ENCODE measurements at places on chromosomes 5 and 9. TPM values are rescaled to one million over a fixed set of nuclear protein-coding genes. Genes with fewer than 3 reads are reported as not detected.
A peak's percentile ranks its signal among the peaks of the same experiment; 100 is the strongest.

GRCh38 chr9:108662091-108662875, 193.5 kb downstream of the ACTL7B start:
- DNase-seq = no peak

DNA sequence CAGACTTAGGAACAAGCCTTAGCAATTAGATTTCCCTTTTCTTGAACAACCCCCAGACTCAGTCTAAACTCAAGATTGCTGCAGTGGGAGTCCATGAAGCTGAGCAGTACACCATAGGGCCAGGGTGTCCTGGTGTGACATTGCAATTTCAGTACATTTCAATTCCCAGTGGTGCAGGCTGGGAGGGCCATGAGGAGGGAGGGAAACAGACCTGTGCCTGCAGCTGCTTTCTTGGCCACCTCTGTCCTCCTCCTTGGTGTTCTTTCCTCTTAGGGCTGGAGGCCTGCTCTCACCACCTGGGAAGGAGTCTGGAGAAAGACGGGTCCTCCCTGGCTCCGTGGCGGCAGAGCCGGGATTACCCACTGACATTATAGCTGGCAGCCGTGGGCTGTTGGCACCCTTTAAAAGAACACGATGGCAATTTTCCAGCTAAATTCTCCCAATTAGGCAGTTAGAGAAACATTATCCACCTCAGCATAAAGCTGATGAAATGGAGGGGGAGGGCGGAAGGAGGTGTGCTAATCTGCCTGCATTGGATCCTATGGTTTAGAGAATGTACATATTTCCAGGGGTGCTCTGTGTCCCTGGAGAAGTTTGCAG, 186.4 kb downstream of the SLIT3 start:
- DNase-seq = no peak

GRCh38 chr5:135219868-135220267, 179.2 kb downstream of the MACROH2A1 start:
- DNase-seq = no peak

DNA sequence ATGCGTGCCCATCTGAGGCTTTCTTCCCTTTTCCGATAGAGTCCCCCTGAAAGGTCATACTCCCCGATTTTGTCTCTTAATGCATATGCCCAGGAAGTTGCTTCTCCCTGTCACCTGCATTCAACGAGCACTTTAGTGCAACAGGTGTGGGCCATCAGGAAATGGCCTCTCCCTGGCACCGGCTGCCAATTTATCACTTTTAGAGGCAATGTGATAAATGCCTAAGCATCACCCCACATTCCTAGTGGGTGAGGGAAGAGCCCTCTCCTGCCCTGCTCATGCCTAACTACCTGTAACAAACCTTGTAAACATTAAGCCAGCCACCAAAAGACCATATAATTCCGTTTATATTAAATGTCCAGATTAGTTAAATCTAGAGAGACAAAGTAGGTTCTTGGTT, 1.1 kb upstream of the SNAPC3 start:
- no peak for DNase-seq

DNA sequence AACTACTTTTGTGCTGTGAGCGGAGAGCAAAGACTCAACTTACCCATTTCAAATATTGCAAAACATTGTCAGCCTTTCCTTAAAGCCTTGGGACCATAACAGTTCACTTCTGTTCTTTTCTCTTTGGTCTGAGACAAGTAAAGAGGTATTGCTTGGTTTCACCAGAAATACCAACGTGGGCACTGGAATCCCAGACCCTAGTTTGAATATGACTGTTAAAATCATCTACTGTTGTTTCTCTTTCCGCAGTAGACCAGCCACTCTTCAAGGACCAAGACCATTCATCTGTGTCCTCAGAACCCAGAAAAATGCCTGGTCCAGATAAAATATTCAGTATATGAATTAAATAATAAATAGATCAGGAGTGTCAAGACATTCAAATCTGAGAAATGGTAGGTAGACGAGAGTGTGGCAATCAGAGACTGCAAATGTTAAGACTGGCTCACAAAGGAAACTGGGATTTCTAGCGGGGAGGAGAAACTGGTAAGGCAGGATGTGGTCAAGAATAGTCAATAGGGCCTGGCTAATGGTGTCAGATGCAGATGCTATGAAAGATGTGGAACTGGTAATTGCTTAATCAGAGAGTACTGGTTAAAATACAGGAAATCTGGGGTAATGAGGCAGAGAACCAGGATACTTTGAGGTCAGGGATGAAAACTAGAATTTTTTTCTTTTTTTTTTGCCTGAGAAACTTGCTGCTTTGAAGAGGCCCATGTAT, 82.1 kb upstream of the IL33 start:
- no peak for DNase-seq

GRCh38 chr5:35058374-35058788, 10.6 kb upstream of the AGXT2 start:
- no peak for DNase-seq

GRCh38 chr5:76492819-76493189, 89.7 kb downstream of the IQGAP2 start:
- DNase-seq = no peak

DNA sequence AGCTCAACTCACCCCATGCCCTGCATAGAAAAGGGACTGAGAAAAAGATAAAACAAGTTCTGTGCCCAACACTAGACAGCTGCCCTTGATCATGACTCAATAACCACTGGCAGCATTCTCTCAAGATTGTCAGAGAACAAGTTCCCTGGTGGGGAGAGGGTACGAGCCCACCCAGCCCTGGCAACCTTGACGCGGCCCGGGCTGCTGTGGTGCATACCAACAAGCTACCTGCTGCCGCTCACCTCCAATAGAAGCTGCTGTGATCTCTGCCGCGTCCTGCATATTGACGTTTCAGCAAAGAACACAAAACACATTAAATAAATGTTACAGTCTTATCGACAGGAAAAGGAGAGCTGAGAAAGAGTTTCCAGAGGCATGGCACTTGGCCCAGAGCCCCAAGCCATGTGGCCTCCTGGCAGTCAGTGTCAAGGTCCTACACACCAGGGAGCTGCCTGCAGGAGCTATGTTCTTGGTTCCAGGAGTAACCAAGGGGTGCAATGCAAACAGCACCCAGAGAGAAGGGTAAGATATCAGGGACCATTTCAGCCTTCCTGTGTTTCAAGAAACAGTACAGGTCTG, 28.3 kb downstream of the WHRN start:
- DNase-seq = no peak

GRCh38 chr9:100472268-100472667, 681 bp upstream of the TMEFF1 start:
- DNase-seq = no peak

DNA sequence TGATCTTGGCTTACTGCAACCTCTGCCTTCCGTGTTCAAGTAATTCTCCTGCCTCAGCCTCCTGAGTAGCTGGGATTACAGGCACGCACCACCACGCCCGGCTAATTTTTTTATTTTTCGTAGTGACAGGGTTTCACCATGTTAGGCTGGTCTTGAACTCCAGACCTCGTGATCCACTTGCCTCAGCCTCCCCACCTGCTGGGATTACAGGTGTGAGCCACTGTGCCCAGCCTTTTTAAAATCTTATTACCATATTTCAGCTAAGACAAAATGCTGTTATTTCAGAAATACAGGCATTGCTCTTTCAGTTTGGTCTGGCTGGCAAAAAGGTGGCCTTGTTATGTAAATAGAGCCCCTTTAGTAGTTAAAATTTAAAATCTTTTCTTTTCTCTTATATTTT, 46.9 kb upstream of the GLDC start:
- DNase-seq = no peak

DNA sequence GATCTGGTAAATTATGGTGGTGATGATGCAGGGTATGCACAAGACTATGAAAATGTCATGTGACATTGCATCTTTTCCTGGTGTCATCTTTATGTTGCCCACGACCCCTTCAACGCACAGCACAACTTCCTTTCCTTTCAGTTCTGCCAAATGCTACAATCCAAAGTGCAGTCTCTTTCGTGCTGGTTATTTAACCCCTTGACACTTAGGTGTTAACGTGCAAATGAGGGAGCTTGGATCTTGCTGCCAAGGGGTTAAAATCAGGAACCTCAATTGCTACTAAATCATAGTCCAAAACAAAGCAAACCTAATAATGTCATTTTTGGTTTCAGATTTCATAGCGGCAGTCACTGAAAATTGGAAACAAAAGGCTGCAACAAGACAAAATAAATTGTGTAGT, 16.0 kb downstream of the CTSL start:
- DNase-seq = no peak

DNA sequence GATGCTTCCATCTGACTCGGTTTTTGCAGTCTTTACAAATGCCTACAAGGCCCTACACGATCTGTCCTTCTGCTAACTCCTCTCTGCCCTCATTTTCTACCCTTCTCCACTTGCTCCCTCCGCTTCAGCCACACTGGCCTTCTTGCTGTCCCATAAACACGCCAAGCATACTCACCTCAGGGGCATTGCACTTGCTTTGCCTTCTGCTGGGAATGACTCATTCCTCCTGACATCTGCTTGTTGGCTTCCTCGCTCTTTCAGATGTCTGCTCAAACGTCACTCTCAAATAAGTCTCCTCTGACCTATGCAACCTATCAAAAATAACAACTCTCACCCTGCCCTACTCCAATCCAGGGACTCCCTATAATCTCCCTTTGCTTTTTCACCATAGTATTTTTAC, 28.2 kb downstream of the CDC25C start:
- no peak for DNase-seq

- no peak for DNase-seq
These were observed 150.6 kb downstream of the ERCC6L2 start for GRCh38 chr9:96025995-96026602.

GRCh38 chr5:142600611-142601358, 85.1 kb downstream of the FGF1 start:
- DNase-seq = peak; percentile 37

DNA sequence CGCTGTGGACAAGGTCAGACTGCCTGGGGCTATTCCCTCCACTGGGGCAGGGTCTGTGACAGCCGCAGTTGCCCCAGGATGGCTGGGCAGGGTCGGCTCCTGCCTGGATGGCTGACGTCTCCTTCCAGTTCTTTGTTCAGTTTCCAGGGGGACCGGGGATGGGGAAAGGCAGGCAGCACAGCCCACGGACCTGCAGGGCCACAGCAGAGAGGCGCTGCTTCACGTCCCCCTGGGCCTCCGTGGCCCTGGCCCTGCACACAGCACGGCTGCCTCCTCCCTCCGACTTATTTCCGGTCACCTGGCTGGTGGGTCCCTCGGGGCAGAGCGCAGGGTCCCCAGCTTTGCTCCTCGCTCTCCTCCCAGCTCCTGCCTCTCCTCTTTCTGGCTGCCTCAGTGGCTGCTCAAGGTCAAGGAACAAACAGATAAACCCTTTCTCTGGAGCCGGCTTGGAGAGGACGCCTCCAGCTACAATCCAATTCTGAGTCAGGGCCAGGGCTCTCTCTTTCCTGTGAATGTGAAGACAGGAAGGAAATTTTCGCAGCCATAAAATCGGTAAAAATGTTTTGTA, 169.7 kb downstream of the C9orf50 start:
- no peak for DNase-seq

- no peak for DNase-seq
These were observed 23.6 kb downstream of the MARCHF3 start for GRCh38 chr5:127006744-127007143.

Gene SSBP2
- total RNA-seq = 75.0 TPM

Gene PRUNE2
- total RNA-seq = 420 TPM

Gene AK8
- 0.54 TPM for total RNA-seq

Gene NR2F1-AS1
- total RNA-seq = 0.54 TPM

Gene SLC6A18
- total RNA-seq = not detected

Gene CBY3
- total RNA-seq = 1.4 TPM

Data from thoracic aorta (tissue), 2 donors.